ENCODE measurements at places on chromosomes 13 and 19.

DNA sequence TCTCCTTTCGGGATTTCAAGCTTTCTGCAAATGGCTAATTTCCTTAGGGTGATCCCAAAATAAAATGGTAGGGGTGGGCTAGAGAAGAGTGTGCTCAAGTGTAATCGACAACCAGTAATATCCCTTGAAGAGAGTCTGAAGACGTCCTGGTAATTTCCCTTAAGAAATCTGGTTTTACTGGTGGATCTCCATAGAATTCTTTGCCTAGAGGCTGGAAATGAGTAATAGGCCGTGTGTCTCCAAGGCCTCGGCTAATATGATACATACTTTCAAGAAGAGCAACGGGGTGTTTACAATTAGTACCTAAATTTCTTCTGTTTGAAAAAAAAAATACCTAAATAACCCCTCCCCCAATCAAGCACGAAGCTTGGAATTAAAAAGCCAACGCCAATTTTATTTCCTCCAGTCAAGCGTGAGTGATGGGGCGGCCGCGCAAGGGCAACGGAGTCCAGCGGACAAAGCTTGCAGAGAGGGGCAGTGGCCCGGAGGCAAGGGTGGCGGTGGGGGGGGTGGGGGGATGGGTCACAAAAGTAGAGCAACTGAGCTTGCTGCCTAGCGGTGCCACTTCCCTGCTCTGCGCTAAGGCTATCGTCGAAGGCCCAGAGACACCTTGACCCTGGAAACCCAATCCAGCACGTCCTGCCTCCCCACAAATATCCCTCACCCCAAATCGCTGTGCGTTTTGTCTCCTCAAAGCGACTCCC lies 7.8 kb downstream of the SOX21 start:
- DNase-seq = no peak

DNA sequence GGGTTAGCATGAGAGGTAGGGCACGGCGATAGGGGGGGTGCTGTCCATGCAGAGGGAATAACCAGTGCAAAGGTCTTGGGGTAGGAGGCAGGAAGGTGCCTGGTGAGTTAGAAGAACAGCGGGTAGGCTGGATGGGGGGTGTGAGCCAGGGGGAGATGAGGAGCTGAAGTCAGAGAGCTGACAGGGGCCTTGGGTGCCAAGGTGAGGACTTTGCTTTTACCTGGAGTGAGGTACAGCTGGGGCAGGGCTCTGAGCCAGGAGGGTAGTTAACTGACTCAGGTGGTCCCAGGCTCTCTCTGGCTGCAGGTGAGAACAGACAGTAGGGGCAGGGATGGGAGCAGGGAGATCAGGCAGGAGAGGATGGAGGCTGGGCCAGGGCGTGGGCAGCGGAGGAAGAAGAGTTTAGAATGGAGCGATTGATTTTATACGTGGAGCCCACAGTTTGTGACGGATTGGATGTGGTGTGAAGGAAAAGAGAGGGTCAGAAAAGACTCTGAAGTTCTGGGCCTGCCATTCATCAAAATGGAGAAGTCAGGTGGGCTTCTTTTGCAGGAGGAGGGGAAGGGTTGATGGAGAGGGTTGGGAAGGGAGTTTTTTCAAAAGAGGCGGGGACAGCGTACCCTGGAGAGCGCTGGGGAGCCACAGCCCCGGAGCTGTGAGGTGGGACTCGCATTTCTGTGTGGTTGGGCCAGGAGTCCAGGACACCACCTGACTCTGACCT lies 1.2 kb upstream of the GRAMD1A start:
- DNase-seq = peak; percentile 27

GRCh38 chr19:54449701-54450069 lies 686 bp downstream of the LENG8 start:
- no peak for DNase-seq

- DNase-seq = no peak
Measured at GRCh38 chr13:29877456-29878078, 27.1 kb upstream of the UBL3 start.

GRCh38 chr19:14473073-14473977 lies 1.8 kb downstream of the PTGER1 start:
- no peak for DNase-seq

GRCh38 chr19:36014012-36014924 lies at the start of gene ALKBH6:
Gene ALKBH6 (minus strand): TSS chr19:36014213. CDS start chr19:36013397, 816 bp downstream.
- peak; percentile 100 for DNase-seq

DNA sequence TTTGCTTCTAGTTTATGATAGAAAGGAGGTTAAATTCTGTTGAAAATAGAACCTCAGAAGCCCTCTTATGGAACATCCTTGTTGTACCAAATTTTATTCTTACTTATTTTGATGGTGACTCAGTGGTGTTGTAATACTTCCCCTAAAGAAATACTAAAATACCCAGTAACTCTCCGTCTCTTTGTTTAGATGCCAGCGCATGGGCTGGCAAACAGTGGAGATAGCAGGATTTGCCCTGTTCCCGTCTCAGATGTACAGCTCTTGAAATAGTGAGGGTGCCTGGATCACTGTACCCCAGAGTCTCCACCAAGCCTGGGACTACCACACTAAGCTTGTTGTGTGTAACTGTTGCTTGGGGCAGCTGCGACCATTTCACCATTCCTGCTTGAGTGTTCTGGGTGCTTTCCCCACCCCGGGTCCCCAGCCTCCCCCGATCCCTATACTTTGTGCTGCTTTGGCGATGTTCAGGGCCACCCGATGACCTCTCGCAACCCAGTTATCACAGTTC lies 67.0 kb upstream of the TEX29 start:
- DNase-seq = no peak

- no peak for DNase-seq
Measured at GRCh38 chr13:34583181-34583580, 358.9 kb upstream of the NBEA start.

DNA sequence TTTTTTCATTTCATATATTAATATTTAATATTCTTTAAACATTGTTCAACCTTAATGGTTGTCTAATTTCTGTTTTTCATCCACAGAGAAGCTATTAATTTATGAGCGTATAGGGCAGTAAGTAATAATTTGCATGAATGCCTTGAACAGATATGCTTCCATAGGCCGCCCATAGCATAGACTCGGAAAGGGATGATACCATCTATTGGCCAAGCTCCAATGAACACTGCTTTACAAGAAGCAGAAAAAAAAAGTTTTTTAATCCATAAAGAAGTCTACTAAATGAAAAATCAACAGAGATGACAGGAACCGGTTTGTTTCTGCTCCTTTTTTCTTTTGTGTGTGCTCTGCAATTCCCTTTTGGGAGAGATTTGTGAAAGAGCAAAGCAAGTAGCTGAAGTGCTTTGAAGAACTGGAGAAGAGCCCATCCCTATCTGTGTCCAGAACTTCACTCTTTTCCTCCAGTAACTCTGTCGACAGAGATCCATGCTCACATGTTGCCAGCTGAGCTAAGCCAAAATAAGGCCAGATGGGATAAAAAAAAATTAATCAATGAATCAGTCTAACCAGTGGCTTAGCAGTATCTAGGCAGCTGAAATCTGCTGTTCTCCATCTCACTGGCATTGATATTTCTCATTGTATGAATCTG lies 215.9 kb upstream of the SOX21 start:
- DNase-seq = no peak

DNA sequence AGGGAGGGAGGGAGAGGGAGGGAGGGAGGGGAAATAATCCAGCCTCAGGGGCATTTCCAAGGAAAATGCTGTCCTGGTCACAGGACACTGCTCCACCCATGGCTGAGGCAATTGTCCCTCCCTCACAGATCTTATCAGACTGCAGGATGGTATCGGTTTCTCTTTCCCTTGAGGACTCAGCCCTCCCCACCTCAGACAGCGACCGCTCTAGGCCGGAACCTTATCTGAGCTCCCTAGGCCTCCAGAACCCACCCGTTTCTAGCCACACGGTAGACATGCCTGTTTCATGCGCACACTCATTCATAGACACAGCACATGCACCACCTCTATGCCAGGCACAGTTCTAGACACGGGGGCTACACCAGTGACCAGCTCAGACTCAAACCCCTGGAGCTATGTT lies 10.0 kb upstream of the IZUMO2 start:
- no peak for DNase-seq

GRCh38 chr19:7512400-7512851 lies 3.5 kb upstream of the ZNF358 start:
- DNase-seq = no peak

DNA sequence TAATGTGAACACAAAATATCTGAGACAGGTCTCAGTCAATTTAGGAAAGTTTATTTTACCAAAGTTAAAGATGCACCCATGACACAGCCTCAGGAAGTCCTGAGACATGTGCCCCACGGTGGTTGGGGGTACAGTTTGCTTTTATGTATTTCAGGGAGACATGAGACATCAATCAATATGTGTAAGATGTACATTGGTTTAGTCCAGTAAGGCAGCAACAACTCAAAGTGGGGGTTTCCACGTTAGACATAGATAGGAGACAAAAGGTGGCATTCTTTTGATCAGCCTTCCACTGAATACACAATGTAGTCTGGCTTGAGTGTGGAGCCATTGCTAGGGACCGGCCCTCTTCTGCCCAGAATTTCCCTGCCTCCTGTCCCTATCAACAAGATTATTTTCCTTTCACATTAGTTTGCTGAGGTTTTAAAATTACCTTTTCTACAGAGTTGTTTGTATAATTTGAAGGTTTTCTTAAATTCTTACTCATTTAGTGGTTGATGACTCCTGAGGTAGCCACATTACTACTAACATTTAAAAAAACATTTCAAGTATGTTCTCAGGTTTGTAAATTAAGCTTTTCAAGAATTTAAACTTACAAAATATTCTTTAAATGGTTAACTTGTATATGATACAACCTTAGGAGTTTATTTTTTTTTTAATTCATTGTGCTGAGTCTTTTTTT lies 33.2 kb downstream of the RNASEH2B start:
- DNase-seq = no peak
